ENCODE measurements at places on chromosomes 6 and 20. TPM values are rescaled to one million over a fixed set of nuclear protein-coding genes. Genes with fewer than 3 reads are reported as not detected.

The BMP2 gene
- total RNA-seq, result not detected

The SLC2A10 gene
- 0.06 TPM for total RNA-seq

The IFNGR1 gene
- 32.7 TPM for total RNA-seq

The HEY2 gene
- total RNA-seq, result not detected

The OTOR gene
- not detected for total RNA-seq

The KIF25 gene
- not detected for total RNA-seq

The NFS1 gene
- 48.5 TPM for total RNA-seq

The SPATS1 gene
- not detected for total RNA-seq

The PLA2G7 gene
- total RNA-seq, result not detected

The INSM1 gene
- total RNA-seq, result 7.0 TPM

The POPDC3 gene
- total RNA-seq, result not detected

The PSORS1C1 gene
- total RNA-seq, result 0.41 TPM

The VSTM2L gene
- total RNA-seq, result 0.30 TPM

The CYP39A1 gene
- not detected for total RNA-seq

The TAP1 gene
- 319 TPM for total RNA-seq

GRCh38 chr6:160043784-160044183 lies 74.9 kb downstream of the IGF2R start:
- no peak for DNase-seq

- DNase-seq, result no peak
These were observed 402.8 kb upstream of the JAG1 start for GRCh38 chr20:11076434-11077105.

DNA sequence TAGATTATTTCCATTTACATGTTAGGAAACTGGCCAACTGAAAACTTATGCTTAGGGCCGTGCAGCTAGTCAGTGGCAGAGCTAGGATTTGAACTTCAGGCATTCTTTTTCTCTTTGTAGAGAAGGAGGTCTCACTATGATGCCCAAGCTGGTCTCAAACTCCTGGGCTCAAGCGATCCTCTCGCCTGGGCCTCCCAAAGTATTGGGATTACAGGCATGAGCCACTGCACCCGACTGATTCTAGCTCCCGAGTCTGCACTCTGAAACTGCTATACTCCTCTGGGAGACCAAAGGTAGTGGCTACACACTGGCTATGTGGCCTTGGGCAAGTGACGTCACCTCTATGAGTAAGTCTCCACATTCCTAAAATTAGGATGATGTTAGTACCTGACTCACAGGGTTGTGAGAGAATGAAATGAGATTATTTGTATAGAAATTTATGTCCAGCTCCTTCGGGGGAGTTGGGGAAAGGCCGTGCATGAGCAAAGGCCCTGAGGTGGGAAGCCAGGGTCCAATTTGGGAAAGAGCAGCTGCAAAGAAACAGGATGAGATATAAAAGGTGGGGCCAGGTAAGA lies 6.4 kb downstream of the PLTP start:
- no peak for DNase-seq

DNA sequence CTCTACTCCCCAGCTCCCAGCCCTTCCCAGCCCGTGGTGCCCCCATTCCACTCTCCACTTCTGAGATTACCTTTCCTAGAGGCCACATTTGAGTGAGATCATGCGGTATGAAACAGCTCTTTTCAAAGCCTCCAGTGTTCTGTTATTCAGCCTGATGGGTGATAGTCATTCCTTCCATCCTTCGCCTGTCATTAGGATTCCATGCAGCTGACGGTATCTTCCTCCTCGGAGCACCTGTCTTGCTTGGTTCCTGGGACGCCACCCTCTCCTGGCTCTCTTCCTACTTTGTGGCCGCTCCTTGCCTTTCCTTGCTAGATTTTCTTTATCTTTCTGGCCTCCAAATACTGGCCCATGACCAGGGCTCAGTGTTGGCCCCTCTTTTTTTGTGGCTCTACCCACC lies 137.0 kb downstream of the ARID1B start:
- no peak for DNase-seq

- DNase-seq, result no peak
These were observed 62.3 kb downstream of the FKBP5 start for GRCh38 chr6:35626401-35626800.

- DNase-seq, result no peak
These were observed 243.1 kb upstream of the FLRT3 start for GRCh38 chr20:14580418-14581074.

GRCh38 chr6:87341899-87342298 lies 2.7 kb upstream of the C6orf163 start:
- no peak for DNase-seq

DNA sequence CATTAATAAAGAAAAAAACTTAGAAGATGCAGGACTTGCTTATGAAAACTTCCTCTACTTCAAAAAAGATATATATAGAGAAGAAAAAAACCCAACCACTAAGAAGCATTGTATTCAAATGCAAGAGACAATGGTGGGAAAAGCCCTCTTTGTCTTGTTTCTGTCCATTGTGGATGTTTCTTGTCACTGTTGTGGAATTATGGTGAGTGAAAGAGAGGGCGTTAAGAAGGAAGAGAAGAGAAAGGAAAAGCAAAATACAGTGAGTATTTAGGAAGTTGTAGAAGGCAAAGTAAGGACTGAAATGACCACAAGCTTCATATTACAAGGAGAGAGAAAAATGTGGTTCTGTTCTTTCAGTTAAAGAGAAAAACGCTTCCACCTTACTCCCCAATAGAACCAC lies 14.1 kb upstream of the THBD start:
- DNase-seq, result no peak

- no peak for DNase-seq
These were observed 178.9 kb upstream of the HEY2 start for GRCh38 chr6:125570526-125570925.

- no peak for DNase-seq
These were observed 13.1 kb downstream of the B4GALT5 start for GRCh38 chr20:49700411-49701185.

GRCh38 chr6:168012431-168013249 lies 15.2 kb downstream of the KIF25 start:
- DNase-seq, result no peak

DNA sequence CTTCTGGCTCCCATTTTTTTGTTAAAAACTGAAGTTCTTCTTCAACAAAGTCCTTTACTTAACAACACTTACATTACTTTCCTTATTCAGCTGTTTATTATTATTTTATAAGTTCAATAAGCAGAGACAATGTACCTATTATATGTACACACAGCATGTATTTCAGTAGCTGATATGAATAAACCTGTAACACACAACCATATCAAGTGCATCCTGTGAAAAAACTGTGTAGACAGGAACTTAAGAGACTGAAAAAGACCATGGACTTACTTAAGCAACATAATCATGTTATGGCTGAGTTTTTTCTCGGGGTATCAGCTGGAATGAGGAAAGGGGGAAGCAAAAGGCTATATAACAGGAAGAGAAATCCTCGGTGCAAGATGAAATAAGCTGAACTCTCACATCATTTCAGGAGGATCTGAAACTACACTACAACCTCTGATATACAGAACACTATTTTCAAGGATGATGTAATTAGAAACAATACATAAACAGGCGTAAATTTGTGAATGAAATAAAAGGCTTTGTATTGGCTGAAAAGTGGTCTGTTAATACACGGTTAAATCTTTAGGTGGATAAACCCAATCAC lies 70.9 kb downstream of the REV3L start:
- no peak for DNase-seq

GRCh38 chr20:44074252-44075151 lies 112.5 kb downstream of the JPH2 start:
- no peak for DNase-seq

- no peak for DNase-seq
These were observed 181.6 kb upstream of the ECI2 start for GRCh38 chr6:4316867-4317400.

- no peak for DNase-seq
These were observed 110.8 kb downstream of the TNFAIP3 start for GRCh38 chr6:137977814-137978213.

DNA sequence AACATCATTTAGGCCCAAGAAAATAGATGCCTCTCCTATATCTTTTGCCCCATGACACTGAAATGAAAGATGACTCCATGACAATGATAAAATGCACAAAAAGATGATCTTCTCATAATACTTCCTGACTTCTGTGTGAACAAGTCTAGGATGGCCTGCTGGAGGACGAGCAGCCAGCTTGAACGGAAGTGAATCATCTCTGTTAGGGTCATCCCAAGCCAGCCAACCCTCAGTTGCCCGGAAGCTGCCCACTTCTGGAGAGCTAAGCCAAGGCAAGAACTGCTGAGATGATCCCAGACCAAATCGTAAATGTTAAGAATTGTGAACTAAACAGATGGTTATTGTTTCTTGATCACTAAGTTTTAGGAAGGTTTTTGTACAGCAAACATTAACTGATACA lies 249.7 kb upstream of the HS3ST5 start:
- no peak for DNase-seq

GRCh38 chr6:139164001-139164400 lies 29.1 kb downstream of the HECA start:
- DNase-seq, result no peak

DNA sequence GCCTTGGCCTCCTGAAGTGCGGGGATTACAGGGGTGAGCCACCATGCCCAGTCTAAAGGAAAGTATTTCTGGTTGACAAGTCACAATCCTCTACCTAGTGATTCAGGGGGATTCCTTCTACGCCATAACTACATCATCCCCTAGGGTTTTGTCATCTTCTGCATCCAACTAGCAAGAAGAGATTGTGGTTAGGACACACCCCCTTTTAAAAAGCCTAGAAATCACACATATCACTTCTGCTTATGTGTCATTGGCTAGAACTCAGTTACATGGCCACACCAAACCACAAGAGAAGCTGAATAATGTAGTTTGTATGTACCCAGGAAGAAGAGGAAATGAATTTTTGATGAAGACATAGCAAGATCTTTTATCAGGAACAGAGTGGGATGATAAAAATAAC lies 14.7 kb upstream of the CHD6 start:
- no peak for DNase-seq

GRCh38 chr6:49528571-49528970 lies 21.9 kb upstream of the C6orf141 start:
- DNase-seq, result no peak

GRCh38 chr6:70110126-70111022 lies 192.5 kb downstream of the COL9A1 start:
- no peak for DNase-seq

DNA sequence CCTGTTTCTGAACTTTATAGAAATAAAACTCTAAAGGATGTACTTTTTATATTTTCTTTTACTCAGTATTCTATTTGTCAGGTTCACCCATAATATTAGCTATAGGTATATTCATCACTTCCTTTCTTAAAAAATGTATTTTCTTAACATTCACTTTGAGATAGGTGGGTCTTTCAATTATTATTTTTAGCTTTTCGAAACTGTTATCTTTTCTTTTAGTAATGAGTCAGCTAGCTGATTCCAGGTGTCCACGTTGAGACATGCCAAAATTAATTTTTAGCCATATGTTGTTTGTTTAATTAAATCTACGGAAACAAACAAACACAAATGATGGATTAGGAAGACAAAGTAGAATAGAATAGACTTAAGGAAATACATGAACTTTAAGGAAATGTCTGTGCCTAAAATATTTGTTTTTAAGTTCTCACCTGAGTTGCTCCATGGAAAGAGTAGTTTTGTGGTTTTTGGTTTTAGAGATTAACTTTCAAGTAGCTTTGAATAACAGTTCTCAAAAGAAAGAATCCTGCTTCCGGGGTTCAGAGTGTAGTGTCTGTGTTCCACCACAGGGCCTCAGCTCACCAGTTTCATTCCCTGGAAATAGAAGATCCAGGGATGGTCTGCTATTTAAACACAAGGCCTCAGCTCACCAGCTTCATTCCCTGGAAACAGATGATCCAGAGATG lies 435.0 kb downstream of the HAO1 start:
- no peak for DNase-seq

- DNase-seq, result no peak
These were observed 130.9 kb downstream of the RFPL4B start for GRCh38 chr6:112478036-112478435.
